ENCODE measurements at places on chromosomes 1 and 21. TPM values are rescaled to one million over a fixed set of nuclear protein-coding genes. Genes with fewer than 3 reads are reported as not detected.

Gene C8A
- under 0.01 TPM for total RNA-seq

Gene KRTAP7-1
- total RNA-seq, result not detected

Gene ATP5PO
- total RNA-seq, result 138 TPM

Gene DNASE2B
- total RNA-seq, result not detected

Gene PLA2G2F
- total RNA-seq, result not detected

Gene SLC9C2
- total RNA-seq, result 0.46 TPM

Gene KIRREL1
- total RNA-seq, result 200 TPM

Gene RXRG
- not detected for total RNA-seq

Gene ANKRD34A
- total RNA-seq, result under 0.01 TPM

Gene PFKFB2
- 6.7 TPM for total RNA-seq

Gene SPATA46
- total RNA-seq, result not detected

Gene MANEAL
- 0.30 TPM for total RNA-seq

Gene AMY1B
- not detected for total RNA-seq

Gene ITPKB
- 3.2 TPM for total RNA-seq

Gene SLAMF6
- not detected for total RNA-seq

Gene ST6GALNAC3
- total RNA-seq, result 2.5 TPM

Gene CCDC17
- total RNA-seq, result 0.78 TPM

Gene CFHR3
- total RNA-seq, result 0.23 TPM

Gene ENO1
- 1,599 TPM for total RNA-seq

Gene AVPR1B
- total RNA-seq, result not detected

Gene CELA2B
- total RNA-seq, result not detected

Gene CD52
- not detected for total RNA-seq

Gene SHISAL2A
- not detected for total RNA-seq

Gene IL20
- total RNA-seq, result not detected

Gene GCSAML
- total RNA-seq, result not detected

Gene NT5C1A
- total RNA-seq, result not detected

Gene USH2A
- total RNA-seq, result not detected

Gene ERVH48-1
- total RNA-seq, result not detected

Gene SPRR1A
- not detected for total RNA-seq

Gene BRINP3
- 0.65 TPM for total RNA-seq

Gene ATP6V1G3
- not detected for total RNA-seq

Gene WDR3
- total RNA-seq, result 48.3 TPM

Gene SPATA45
- total RNA-seq, result not detected

Gene LDLRAD1
- total RNA-seq, result not detected

Gene RGSL1
- total RNA-seq, result not detected

Gene PCSK9
- total RNA-seq, result 0.89 TPM

Gene PDE9A
- not detected for total RNA-seq

Gene IGFN1
- total RNA-seq, result under 0.01 TPM

Gene CACHD1
- 9.5 TPM for total RNA-seq

Gene RGS16
- 0.14 TPM for total RNA-seq

Gene GSTM5
- 1.8 TPM for total RNA-seq
